ENCODE measurements at places on chromosomes 11 and 22. TPM values are rescaled to one million over a fixed set of nuclear protein-coding genes. Genes with fewer than 3 reads are reported as not detected.

Gene NPAS4
- total RNA-seq, result 0.28 TPM

Gene OR2AG1
- total RNA-seq, result not detected

DNA sequence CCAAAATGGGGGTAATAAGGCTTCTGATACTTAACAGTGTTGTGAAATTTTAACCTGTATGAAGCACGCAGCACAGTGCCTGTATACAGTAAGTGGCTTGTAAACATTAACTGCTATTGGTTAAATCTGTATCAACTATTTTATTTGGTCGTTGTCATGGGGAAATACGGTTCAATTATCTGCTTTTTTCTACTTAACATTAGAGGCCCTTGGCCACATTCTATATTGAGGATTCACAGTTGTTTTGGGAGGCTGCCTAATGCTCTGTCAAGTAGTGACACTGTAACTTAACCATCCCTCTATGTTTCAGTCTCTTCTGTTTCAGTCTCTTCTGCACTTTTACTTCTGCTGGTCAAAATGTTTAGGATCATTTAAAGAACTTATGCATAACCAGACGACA is 95.6 kb downstream of the LDLRAD3 start:
- ATAC-seq, result no peak

- ATAC-seq, result no peak
These were observed 15.9 kb downstream of the TAB1 start for GRCh38 chr22:39415506-39415905.

- ATAC-seq, result no peak
These were observed 19.7 kb downstream of the PARVG start for GRCh38 chr22:44200451-44200850.

- no peak for ATAC-seq
These were observed 45.3 kb upstream of the SHISAL1 start for GRCh38 chr22:44357966-44358465.

DNA sequence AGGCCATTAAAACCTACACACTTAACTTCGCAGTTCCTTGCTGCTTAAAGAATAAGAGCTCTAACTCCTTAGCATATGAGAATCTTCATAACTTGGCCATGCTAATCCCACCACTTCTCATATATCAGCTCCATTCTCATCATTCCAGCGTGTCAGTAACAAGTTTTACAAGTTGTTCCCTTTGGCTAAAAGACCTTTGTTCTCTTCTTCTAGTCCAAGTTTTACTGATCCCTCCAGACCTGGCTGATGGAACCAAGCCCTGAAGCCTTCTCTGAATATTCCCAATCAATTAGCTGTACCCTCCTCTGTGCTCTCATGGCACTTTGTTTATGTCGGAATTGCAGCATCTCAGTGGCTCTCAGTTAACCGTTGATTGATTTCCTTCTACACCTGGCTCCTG is 35.8 kb downstream of the GAB2 start:
- ATAC-seq, result no peak

- ATAC-seq, result no peak
These were observed 87.2 kb upstream of the HTATIP2 start for GRCh38 chr11:20275987-20276965.

Gene MRGPRF
- total RNA-seq, result not detected

Gene CLDN25
- total RNA-seq, result not detected

DNA sequence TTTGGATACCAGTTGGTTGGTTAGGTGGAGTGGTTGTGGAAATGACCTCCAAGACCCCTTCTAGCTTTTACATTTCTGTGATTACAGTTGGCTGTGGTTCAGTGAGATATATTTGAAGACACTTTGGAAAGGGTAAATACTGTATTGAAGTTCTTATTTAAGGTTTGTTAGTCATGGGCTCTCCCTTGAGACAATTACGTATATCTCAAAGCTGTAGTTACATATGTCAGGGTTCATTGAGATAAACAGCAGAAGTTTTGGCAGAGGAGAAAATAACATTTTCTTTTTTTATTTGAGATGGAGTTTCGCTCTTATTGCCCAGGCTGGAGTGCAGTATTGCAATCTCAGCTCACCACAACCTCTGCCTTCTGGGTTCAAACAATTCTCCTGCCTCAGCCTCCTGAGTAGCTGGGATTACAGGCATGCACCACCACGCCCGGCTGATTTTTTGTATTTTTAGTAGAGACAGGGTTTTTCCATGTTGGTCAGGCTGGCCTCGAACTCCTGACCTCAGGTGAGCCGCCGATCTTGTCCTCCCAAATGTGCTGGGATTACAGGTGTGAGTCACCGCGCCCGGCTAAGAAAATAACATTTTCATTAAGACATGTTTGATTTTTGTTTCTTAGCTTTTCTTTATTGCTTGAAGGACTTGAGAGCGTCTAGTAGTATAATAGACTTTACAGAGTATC is 1.9 kb downstream of the RNF121 start:
- no peak for ATAC-seq
